Right hindlimb (tissue), 1 donor: ENCODE measurements at places on chromosomes 11 and 22.

DNA sequence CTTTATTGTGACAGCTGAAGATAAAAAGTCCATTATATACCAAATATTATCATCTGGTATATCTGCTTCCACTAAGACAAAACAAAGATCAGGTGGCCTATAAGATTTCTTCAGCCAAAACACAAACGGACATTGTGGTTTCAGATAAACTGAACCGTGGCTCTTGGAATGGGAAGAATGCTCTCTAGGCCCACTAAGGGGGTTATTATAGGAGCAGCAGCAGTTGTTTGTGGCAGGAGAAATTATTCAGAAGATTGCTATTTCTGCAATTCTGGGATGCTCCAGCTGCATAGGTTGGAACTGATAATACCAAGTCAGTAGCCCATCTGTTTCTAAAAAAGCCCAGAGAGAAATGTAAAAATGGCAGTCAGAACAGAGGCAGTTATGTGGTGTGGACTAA lies 145.3 kb downstream of the NCAM1 start:
- DNase-seq = no peak

GRCh38 chr22:21710156-21710555 lies 25.4 kb downstream of the YPEL1 start:
- DNase-seq = no peak

- peak; percentile 36 for DNase-seq
Observed at GRCh38 chr11:12110714-12111548, 541 bp downstream of the MICAL2 start.

DNA sequence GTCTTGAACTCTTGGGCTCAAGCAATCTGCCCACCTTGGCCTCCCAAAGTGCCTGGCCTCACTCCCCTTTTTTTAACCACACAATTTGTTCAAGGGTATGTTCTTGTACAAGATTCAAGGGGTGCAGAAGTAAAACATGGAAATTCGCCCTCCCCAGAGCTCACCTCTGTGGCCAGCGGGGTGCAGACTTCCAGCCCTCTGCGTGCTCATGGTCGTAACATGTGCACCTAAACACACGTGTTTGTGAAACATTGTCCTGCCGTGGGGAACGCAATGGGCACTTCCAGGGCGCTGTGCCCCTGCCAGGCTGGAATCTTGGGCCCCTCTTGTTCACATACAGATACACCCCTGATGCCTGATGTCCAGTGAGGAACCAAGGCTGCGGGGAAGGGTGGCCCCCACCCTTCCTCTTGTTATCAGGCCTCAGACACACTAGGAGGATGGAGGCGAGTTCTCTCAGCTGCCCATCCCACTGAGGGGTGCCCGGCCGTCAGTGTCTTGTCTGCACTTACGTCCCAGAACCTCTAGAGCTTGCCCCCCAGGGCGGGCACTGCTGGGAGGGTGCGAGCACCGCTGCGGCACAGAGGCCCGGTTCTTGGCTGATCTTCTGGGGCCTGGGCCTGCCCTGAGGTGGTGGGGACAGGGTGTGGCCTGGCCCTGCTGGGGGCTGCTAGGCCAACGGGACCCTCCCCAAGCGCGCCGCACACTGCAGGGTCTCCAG lies 4.1 kb upstream of the EPS8L2 start:
- DNase-seq = no peak

DNA sequence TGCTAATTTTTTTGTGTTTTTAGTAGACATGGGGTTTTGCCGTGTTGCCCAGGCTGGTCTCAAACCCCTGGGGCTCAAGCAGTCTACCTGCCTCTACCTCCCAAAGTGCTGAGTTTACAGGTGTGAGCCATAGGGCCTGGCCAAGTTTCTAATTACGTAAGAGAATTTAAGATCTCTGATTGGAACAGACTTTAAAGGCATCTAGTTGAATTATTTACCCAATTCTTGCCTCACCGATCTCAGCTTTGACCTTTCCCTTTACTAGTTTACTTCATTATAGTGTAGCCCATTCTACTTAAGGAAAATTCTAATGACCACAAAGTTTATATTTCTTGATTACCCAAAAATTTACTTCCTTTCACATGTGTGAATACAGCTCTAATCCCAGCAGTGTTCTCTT lies 81.6 kb downstream of the YAP1 start:
- DNase-seq = no peak

- DNase-seq = peak; percentile 45
Observed at GRCh38 chr11:121464352-121464946, 11.7 kb upstream of the SORL1-AS1 start.

- no peak for DNase-seq
Observed at GRCh38 chr11:134610116-134610910, 198.3 kb upstream of the B3GAT1 start.

- DNase-seq = no peak
Observed at GRCh38 chr11:110859240-110859840, 147.1 kb upstream of the ARHGAP20 start.

GRCh38 chr11:103877221-103877620 lies 159.2 kb upstream of the DDI1 start:
- DNase-seq = no peak

DNA sequence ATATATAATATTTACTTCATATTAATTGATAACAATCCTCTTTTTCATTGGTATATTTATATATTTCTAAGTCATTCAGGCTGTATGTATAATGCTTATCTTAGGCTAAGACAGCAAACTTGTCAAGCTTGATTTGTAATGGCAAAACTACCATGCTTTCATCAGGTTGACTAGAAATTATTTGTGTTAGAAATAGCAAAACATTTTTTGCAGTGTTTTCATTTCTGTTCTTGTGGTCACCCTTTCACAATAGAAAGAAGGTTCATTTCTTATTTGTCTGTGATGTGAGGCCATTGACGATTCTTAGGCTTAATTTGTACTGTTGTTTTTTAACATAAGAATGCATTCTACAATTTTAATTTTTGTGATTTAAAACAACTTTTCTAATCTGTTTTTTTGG lies 197.6 kb downstream of the TMEM135 start:
- no peak for DNase-seq

DNA sequence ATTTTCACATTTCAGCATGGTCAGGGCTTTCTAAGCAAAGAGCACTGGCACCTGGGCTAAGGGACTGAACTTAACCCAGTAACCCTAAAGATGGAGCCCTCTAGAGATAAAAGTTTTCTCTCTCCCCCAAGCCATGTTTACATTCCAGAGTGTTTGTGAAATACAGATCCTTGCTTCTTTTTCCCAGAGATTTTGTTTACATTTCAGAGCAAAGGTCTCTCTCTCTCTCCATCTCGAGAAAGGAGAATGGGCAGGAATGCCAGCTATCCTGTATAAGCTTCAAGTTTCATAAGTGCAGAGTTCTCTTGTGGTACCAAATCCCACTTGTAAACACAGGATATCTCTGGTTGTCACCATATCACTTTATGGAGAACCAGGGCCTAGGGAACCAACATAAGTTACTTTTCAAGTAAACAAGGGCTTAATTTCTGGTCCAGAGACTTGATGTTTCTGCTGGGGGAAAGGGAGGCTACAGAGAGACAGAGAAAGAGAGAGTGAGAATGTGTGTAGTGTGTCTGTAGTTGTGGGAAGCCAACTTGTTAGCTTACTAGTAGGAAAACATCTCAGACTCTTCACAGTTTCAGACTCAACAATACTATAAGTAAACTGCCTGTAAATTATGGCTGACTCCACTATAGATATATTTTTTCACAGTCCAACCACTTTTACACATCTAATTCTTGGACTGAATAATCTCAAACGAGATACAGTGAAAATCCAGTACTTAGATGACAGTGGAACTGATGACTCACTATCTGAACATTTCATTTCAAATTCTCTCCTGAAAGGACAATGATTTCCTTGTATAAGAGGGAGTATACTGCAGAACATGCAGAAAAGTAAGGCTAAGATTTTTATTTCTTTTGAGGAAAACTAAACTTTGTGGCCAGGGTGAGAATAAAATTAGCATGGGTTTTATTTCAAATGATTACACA lies 76.2 kb downstream of the ARHGAP32 start:
- no peak for DNase-seq

- no peak for DNase-seq
Observed at GRCh38 chr11:121654259-121654842, 201.6 kb upstream of the SORL1-AS1 start.
